ENCODE measurements at places on chromosomes 6 and 20.

GRCh38 chr6:16637635-16638034, 123.6 kb downstream of the ATXN1 start:
- no peak for DNase-seq

- no peak for DNase-seq
Observed at GRCh38 chr6:91654357-91654756, 1067.5 kb upstream of the MAP3K7 start.

GRCh38 chr6:44338228-44339122, 4.0 kb upstream of the SPATS1 start:
- peak; percentile 55 for DNase-seq

DNA sequence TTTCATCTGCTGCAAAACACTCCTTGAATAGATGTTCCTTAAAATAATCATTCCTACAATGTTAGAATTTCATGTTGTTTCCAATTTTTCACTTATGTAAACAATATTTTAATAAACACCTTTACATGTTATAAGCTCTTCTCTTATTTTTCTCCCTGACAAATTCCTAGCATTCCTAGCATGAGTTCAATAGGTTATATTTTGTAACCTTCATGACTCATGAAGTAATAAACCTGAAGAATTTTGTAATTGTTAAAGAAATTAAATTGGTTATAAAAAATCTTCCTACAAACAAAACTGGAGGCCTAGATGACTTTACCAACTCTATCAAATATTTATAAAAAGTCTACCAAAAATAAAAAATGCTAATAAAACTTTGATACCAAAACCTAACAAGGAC, 66.3 kb downstream of the NT5E start:
- no peak for DNase-seq

Measured in left ventricle myocardium superior (tissue), 1 donor.